ENCODE measurements at places on chromosomes 12 and 14.

GRCh38 chr12:100201604-100202423 is 1.2 kb downstream of the ACTR6 start:
- no peak for DNase-seq

- DNase-seq = no peak
These were observed 28.0 kb upstream of the SLC38A1 start for GRCh38 chr12:46296822-46297221.

- DNase-seq = peak; percentile 50
These were observed at the start of gene SRRM4 for GRCh38 chr12:118981285-118982211. Gene SRRM4 (plus strand): TSS chr12:118981541. CDS start chr12:118981883, 342 bp downstream.

DNA sequence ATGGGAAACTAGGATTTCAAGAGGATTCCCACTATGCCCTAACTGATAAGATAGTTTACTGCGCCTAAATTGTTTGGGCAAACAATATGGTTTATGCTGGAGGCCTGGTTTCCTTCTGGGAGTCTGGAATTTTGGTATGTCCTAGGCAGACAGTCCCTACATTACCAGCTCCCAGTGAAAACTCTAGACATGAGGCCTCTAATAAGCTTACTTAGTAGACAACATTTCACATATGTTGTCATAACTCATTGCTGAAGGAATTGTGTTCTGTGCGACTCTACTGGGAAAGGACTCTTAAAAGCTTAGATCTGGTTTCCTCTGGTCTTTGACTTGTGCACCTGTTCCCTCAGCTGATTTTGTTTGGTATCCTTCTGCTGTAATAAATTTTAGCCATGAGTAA is 18.0 kb upstream of the PRPF39 start:
- DNase-seq = no peak

DNA sequence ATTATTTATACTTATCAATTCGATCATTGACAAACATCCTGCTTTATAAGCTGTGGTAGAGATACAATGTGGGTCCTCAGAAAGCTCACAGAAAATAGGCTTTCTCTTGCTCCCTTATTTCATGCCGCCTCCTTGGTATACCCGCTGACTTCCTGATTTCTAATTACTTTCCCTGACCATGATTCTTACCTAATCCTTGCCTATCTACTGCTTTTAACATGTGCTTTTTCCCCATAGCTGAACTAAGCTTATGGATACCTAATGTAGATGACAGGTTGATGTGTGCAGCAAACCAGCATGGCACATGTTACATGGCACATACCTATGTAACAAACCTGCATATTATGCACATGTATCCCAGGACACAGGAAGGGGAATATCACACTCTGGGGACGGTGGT is 65.1 kb downstream of the ITPR2 start:
- no peak for DNase-seq

DNA sequence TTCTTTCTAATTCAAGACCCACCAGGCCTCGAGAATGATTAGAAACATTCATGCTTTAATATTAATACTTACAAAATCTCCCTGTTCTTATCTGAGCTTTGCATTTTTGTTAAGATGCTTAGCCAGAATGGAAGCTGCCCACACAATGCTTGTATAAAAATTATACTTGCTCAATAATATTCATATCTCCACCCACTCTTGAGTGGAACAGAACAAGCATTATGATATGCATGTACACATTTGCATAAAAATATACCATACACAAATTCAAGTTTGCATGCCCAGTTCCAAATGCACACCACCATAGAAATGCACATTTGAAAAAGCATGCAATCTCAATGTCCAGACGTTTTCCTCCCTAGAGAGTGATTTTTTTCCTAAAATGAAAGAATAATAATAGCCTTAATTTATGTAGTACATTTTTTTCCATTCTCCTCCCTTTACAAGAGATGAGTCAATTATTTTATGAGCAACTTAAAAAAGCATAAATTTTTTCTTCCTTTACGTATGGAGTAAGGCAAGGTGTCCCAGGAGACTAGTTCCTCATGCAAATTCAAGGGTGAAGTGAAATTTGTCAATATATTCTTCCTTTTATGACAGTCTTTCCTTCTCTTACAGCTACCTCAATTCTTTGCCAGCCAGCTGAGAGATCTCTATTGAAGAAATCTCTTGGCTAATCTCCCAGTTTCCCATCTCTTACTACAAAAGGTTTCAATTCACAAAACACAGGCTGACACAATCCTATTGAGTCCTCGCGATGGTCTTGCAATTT is 313.1 kb upstream of the GARIN6 start:
- peak; percentile 53 for DNase-seq

DNA sequence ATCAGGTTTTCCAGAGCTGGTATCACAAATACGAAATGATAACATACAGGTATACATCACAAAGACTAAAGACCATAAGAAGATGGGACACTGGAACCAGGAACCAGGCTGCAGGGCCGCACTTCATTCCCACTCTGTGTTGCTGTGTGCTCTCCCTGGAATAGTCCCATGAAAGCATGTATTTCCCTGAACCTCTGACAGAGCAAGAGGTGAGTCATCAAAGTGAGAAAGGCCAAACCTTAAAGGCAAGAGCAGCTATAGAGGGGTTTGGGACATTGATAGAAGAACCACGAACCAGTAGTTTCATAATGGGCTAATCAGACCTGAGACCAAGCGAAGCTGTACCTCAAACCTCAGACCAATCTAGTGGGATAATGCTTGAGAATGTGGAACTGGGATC is 283.0 kb upstream of the PRKD1 start:
- no peak for DNase-seq
